Hematopoietic multipotent progenitor cell treated with erythropoietin and hydrocortisone succinate and interleukin-3 and kit ligand, for 6 days (in vitro differentiated cells): ENCODE measurements at places on chromosomes 7 and 10.

DNA sequence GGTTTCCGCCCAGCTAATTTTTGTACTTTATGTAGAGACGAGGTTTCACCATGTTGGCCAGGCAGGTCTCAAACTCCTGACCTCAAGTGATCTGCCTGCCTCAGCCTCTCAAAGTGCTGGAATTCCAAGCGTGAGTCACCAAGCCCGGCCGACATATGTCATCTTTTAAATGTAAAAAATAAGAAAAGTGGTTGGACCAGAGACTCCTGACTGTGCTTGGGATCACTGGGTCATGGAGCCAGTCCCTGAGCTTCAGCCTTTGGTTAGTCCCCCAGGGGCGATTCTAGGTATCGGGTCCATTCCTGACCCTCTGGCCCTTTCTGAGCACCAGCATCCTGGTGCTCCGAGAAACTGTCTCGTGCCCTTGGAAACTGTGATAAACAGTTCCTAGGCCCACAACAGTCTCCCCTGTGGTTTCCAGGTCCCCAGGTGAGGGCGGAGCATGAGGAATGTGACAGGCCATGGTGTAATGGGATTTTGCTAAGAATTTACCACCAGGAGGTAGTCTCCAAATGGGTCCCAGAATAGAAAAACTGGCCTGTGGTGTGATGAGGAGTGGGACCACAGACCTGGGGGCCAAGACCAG lies 32.8 kb downstream of the UBTD1 start:
- no peak for DNase-seq

DNA sequence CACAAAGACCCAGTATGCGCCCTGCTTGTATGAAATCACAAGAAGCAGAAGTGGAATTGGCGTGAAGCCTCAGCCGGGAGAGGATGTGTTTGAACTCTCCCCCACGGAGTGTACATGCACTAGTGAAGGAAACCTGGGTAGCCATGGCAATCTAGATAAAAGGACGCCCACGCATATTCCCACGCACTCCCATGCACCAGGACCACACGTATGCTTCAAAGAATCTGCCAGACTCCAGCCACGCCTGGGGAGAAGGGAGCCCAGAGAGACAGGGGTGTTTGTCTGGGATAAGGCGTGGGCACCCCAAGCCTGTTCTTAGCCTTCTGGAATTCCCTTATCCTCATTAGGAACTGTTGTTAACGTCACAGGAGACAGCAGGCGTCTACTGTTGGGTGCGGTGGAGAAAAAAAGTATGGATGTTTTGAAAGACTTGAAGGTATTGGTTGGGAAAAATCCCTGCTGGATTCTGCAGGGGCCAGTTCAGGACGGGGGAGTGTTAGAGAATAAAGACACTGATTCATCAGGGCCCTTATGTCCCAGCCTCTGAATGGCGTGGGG lies 28.9 kb upstream of the ECHDC3 start:
- DNase-seq = peak; percentile 50

- DNase-seq = no peak
Measured at GRCh38 chr7:17466216-17466615, 167.8 kb downstream of the AHR start.

- no peak for DNase-seq
Measured at GRCh38 chr7:25895792-25896171, 256.2 kb upstream of the NFE2L3 start.

GRCh38 chr10:70925377-70926225 lies 37.2 kb upstream of the PCBD1 start:
- peak; percentile 57 for DNase-seq

DNA sequence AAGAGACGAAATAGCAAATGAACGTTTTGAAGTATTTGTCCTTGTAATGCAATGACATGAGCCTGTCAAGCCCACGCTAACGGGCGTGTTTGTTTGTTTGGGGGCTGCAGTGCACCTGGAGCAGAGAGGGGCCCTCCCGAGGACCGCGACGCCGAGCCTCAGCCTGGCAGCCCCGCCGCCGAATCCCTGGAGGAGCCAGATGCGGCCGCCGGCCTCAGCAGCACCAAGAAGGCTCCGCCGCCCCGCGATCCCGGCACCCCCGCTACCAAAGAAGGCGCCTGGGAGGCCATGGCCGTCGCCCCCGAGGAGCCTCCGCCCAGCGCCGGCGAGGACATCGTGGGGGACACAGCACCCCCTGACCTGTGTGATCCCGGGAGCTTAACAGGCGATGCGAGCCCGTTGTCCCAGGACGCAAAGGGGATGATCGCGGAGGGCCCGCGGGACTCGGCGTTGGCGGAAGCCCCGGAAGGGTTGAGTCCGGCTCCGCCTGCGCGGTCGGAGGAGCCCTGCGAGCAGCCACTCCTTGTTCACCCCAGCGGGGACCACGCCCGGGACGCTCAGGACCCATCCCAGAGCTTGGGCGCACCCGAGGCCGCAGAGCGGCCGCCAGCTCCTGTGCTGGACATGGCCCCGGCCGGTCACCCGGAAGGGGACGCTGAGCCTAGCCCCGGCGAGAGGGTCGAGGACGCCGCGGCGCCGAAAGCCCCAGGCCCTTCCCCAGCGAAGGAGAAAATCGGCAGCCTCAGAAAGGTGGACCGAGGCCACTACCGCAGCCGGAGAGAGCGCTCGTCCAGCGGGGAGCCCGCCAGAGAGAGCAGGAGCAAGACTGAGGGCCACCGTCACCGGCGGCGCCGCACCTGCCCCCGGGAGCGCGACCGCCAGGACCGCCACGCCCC lies 118.5 kb downstream of the CYTH3 start:
- no peak for DNase-seq

DNA sequence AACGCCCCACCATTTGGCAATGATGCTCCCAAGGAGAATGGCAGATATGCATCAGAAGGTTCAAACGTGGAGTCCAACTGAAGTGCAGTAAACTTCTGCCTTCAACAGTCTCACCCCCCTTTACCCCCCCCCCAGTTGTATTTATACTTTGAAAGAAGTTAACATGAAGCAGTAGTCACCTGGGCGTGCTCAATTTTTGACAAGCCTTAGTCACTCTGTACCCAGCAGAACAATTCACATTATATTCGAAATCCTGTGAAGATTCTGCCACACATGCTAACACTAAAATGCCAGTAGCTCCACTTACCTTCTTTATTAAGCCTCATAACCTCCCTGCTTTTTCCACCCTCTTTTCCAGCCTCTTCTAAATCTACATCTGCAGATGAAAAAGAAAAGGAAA lies 894 bp downstream of the ATXN7L1 start:
- peak; percentile 9 for DNase-seq

GRCh38 chr10:78829565-78829964 lies 239.2 kb upstream of the ZMIZ1 start:
- no peak for DNase-seq

- no peak for DNase-seq
Measured at GRCh38 chr10:77592946-77593636, 44.5 kb downstream of the KCNMA1 start.

- DNase-seq = no peak
Measured at GRCh38 chr10:52571018-52571417, 201.6 kb downstream of the MBL2 start.

GRCh38 chr10:44984671-44985101 lies 6.1 kb upstream of the DEPP1 start:
- no peak for DNase-seq

GRCh38 chr7:23183279-23184012 lies 1.6 kb downstream of the NUP42 start:
- peak; percentile 43 for DNase-seq

GRCh38 chr7:35588647-35589046 lies 106.3 kb downstream of the HERPUD2 start:
- no peak for DNase-seq

GRCh38 chr7:18096087-18096486 lies 68.4 kb upstream of the PRPS1L1 start:
- no peak for DNase-seq

GRCh38 chr7:40676221-40676620 lies 541.4 kb downstream of the SUGCT start:
- no peak for DNase-seq

DNA sequence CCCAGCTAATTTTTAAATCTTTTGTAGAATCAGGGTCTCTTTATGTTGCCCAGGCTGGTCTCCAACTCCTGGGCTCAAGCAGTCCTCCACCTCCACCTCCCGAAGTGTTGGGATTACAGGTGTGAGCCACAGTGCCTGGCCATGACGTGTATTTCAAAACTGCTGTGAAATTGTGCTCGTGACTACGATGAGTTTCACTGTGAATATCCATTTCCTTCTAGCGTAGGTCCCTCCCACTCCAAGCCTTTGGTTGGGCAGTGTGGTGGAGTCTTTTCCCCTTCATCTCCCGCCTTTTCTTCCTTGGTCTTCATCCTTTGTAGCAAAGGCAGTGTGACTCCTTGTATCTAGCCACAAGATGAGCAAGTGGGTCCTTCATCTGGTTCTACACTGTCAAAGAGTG lies 56.2 kb downstream of the CUL1 start:
- no peak for DNase-seq

DNA sequence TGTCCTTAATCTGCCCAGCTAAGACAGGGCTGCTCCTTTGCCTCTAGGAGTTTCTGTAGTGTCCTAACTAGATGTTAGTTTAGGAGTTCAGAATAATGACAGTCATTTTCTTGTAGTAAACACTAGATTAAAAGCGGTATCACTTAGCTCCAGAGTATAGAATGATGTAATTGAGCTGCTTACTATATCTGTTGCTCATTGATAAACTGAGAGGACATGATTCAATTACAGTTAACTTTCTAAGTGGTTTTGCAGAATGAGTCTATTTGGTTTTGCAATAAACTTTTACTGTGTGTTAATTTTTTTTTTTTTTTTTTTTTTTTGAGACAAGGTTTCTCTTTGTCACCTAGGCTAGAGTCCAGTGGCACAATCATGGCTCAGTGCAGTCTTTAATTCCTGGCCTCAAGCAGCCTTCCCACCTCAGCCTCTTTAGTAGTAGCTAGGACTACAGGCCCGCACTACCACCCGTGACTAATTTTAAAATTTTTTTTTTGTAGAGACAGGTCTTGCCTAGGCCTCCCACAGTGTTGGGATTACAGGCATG lies 1.8 kb downstream of the STMP1 start:
- peak; percentile 90 for DNase-seq

GRCh38 chr10:86540016-86540415 lies 18.4 kb upstream of the WAPL start:
- no peak for DNase-seq

GRCh38 chr7:121557034-121557892 lies 161.2 kb upstream of the FAM3C start:
- no peak for DNase-seq

- no peak for DNase-seq
Measured at GRCh38 chr10:49605939-49606509, 4.1 kb upstream of the SLC18A3 start.

DNA sequence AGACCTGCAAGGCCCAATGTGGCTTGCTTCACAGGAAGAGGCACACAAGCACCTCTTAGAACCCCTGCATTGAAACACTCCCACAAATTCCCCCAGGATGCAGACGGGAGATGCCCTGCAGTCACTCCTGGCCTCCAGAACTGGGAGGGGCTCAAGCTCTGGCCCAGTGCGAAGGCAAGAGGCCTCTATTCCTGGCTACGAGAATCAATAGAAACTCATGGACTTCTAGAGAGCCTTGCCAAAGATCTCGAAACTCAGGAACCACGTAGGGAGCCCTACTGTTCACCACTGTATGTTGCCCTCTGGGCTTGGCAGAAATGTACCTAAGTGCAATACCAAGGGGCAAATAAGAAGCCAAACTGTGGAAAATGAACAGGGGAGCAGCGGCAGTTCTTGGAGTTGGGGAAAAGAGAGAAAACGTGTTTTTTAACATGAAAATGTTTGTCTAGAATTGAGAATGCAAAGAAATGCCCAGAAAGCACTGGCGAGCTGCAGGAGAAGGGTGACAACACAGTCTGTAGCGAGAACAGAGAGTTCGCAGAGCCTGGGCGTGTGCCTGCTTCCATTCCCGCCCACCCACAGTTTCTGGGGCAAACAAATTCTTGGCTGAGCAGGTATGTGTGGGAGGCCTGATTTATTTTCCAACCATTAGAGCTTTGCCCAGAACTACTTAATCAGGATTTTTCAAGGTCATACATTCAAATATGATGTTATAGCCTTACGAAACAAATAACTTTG lies 260.5 kb upstream of the KLF14 start:
- no peak for DNase-seq

GRCh38 chr7:44980393-44981034 lies 1.7 kb upstream of the MYO1G start:
- peak; percentile 41 for DNase-seq

DNA sequence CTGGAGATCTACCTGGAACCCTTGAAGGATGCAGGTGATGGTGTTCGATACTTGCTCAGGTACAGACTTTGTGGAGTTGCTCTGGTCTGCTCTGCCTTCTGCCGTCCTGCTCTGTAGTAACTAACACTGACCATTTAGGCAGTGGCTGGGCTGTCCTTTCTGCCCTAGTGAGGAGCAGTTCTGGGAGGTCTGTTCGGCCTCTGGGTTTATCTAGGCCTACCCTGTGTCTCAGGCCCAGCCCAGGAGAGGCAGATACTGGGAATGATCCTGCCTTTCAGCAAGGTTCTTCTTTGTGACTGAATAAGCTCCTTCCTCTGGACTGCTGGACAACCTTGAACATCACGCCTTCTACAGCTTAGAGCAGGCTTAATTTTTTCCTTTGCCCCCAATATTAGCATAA lies 1.7 kb downstream of the ZFYVE27 start:
- no peak for DNase-seq

DNA sequence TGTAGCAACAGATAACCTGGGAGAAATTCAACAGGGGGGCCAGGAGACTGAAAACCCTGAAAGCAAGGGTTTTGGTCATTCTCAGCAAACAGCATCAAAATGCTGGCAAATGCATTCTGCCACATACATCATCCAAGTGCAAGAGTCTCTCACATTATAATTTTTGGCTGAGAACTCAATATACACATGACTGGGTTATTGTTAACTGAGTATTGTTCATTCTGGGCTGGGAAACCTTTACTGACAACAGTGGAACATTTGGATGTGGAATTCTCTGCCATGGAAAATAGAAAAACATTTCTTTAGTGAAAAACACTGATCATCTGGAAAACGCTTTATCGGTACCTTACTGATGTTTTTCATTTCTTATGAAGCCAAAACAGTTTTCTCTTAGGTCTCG lies 73.1 kb upstream of the MET start:
- no peak for DNase-seq

DNA sequence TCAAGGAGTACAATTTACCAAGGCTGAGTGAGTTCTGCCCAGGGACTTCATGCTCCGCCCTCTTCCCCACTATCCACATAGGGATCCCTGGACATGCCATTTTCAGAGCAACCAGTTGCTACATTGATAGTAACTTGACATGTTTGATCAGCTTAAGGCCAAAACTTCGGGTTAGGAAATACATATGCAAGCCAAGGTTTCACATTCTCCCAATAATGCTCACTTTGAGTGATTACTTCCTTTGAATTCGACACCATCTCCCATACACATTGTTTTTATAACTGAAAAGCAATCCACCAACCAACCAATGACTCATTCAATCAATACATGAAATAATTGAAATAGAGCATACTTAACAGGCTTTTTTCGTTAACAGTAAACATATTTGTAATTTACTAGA lies 137.9 kb downstream of the GLI3 start:
- no peak for DNase-seq

DNA sequence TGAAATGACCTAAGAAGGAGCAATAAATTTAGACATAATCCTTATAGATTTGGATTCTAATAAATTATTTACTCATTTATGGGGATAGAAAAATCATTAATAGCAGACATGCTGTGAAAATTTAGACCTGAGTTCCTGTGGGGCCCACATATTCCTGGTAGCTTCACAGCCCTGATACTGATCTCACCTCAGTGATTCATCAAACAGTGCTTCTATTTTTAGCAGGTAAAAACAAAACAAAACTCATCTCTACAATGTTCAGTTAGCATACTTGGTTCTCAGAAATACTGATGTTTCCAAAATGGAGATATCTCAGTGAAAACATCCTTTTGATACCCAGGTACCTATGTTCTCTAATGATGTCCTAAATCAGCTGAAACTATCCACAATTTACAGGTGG lies 841.1 kb upstream of the SORCS1 start:
- DNase-seq = no peak

GRCh38 chr7:33073243-33073642 lies 10.7 kb upstream of the NT5C3A start:
- DNase-seq = no peak
